ENCODE measurements at places on chromosomes 4 and X. TPM values are rescaled to one million over a fixed set of nuclear protein-coding genes. Genes with fewer than 3 reads are reported as not detected.

Gene CSAG1
- total RNA-seq = not detected

Gene SOWAHD
- total RNA-seq = 0.23 TPM

Gene CCKAR
- not detected for total RNA-seq

Gene UGT2B10
- total RNA-seq = not detected

Gene COL4A5
- total RNA-seq = 62.7 TPM

Gene RGN
- 5.6 TPM for total RNA-seq

Gene S100P
- not detected for total RNA-seq

Gene ADGRG4
- total RNA-seq = not detected

Gene FAM184B
- total RNA-seq = not detected

Gene RENBP
- total RNA-seq = 5.5 TPM

Gene TNIP2
- total RNA-seq = 78.7 TPM

Gene NLGN4X
- not detected for total RNA-seq

Gene SPATA4
- total RNA-seq = 0.15 TPM

Gene BMX
- total RNA-seq = 0.53 TPM

Gene TECRL
- not detected for total RNA-seq

Gene MAGEB10
- total RNA-seq = not detected

Gene CXorf49B
- total RNA-seq = not detected

Measured in smooth muscle cell of the coronary artery (primary cell).